Effector memory CD8-positive, alpha-beta T cell (primary cell): ENCODE measurements at places on chromosomes 7 and 10.

- DNase-seq: no peak
Observed at GRCh38 chr10:118926072-118926417, 103.5 kb upstream of the NANOS1 start.

GRCh38 chr10:299969-300368 is 164.7 kb downstream of the ZMYND11 start:
- no peak for DNase-seq

DNA sequence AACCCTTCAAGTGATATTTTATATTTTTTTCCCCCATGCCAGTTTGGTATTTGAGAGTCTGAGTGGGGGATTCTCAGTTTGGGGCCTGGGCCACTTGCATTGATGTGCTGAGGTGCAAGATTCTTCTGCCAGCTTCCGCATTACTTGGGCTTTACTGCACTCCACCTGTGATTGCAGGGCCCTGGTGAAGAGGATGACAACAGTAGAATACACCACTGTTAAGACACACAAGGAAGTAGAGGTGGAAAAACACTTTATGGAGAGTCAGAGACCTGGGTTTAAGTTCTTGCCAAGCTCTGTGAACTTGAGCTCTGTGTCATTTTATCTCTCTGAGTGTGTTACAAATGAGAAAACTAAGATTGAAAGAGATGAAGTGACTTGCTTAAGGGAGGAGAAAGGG is 209.4 kb downstream of the LRMDA start:
- no peak for DNase-seq

- no peak for DNase-seq
Observed at GRCh38 chr7:10116511-10116910, 857.2 kb upstream of the PHF14 start.

DNA sequence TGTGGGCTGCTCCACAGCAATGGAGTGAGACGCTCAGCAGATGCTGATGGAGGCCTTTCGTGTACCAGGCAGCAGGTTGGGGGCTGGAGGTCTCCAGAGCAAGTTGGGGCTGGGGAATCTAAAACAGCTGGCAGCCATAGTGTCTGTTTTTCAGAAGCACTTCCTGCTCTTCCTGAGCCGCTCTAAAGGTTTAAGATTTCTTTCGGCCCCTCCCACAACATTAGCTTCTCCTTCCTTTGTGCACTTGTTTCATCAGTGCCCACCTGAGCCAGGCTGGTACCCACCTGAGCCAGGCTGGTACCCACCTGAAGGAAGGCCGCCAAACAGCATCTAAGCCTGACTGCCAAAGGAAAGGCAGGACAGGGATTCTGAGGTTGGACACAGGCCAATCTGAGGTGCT is 18.4 kb upstream of the WAPL start:
- DNase-seq: no peak

- no peak for DNase-seq
Observed at GRCh38 chr10:126341491-126341890, 46.8 kb downstream of the ADAM12 start.

DNA sequence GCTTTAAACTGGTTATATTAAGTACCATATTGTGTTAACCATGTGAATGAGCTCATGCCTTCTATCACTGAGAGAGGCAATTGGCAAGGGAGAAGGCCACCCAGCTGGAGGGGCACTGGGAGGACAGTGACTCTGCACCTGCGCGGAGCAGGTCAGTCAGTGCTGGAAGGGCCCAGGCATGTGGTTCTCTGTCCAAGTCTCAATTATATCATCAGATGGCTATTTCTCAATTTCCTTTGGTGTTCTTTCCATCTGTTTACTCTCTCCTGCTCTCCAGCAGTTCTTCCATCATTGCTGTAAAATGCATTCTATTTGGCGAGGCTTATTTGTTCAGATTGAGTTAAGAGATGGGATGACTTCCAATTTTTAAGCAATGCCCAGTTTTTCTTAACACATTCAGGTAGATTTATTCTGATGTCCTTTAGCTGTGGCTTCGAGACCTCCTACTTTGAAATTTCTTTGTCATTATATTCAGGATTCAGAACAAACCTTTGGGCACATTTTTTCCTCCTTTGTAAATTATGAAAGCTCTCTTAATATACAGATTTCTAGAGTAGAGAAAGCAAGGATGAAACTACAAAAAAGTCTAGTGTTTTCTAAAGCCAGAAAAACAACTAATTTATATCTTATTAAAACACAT is 159.3 kb downstream of the BMPER start:
- DNase-seq: no peak

- no peak for DNase-seq
Observed at GRCh38 chr7:98840722-98841121, 29.1 kb downstream of the TMEM130 start.

DNA sequence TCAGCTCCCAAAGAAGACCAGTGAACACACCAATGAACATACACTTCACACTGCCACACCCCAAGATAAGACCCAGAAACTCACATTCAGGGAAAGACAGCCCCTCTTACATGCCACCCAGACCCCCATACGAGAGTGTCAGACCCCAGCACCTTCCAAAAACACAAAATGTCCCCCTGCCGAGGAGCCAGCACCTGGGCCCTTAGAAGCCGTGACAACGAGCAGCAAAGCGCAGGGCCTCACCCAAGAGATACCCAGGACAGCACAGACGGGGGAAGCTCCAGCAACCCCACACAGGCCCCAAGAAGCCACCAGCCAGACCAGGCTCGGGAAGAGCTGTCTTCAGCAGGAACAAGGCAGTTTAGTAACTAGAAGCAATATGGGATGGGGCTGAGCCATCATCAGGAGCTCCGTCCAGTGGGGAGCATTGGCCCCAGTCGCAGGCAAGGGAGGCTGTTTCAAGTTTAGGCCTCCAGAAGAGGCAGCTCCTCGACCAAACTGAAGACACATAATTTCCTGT is 243.6 kb downstream of the PTPRN2 start:
- DNase-seq: no peak

DNA sequence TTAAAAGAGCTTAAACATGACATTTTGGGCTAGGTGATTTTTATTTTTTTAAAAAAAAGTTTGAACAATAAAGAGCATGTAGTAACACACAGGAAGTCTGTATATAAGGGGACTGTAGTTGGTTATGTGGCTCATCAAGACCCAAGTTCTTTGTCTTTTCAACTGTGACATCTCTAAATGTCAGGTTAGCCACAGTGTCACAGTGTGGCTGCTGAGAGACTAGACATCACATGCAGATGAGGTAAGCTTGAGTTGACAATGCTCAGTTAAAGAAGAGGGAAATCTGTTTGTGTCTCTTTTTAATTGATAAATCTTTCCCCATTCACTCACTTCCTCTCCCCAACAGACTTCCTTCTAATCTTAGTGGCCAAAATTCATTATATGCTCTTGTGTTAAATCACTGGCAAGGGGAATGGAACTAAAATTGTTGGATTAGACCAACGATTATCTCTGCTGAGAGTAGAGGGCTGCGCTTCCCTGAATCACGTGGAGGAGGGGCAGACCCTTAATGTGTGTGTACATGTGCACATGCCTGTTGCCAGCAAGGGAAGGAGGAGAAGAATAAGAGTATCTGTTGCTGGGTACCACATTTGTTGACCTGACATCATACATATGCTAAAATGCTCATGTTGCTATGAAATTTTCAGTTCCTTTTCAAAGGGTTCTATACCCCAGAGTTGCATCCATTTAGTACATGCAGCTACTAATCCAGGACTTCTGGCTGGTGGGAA is 78.3 kb downstream of the MMRN2 start:
- DNase-seq: no peak

DNA sequence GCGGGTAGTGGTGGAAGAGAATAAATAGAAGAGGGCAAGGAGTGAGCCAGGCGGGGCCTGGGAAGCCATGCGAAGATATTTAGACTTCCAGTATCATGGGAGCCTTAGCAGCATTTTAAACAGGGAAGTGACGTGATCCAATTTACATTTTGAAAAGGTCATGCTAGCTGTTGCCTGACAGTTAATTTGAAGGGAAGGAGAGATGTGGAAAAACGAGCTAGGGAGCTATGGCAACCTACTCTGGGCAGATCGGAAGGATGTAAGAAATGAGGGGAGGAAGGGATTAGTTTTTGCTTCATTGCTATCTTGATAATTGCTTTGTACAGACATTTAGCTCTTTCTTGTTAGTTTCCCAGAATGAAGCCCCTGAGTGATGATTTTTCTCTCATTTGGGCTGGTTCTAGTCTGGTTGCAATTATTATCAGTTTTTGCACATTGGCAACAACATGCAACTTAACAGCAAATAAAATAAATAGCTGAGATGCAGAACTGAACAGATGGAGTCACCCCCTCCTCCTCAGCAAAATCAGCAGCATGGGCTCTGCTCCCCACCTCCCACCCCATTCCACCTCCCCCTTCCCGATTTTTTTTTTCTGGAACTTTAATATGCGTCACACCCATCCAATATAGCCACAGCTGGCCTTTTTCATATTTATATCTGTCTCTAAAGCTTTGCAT is 13.0 kb upstream of the CALU start:
- no peak for DNase-seq

DNA sequence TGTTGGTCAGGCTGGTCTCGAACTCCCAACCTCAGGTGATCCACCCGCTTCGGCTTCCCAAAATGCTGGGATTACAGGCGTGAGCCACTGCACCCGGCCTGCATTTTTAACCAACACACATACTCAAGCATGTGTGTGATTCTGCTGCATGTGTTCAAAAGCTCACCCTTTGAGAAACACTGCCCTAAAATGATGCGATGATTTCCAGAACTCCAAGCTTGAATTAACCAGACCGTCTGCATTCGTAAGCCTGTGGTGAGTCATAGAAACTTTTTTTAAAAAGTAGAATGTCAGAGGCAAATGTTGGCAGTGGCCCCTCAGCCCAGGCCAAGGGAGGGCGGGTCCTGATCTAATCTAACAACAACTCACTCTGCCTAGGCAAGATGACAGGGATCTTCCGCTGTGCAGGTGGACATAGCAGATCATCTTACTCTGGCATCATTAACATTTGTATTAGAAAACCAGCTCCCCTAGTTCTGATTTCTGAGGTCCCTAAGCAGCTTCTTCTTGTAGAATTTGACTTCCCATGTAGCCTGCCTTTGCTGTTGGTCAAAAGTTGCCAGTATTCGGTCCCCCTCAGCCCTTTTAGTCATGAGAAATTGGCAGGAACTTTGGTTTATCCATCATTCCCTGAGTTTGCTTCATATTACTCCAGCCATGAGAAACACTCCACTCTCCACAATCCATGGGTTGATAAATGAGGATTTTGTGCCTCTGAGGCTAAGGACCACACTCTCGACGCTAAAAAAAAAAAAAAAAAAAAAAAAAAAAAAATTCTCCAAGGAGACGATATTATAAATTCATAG is 190.4 kb downstream of the SKIDA1 start:
- DNase-seq: no peak

- DNase-seq: no peak
Observed at GRCh38 chr10:131929122-131929845, 28.5 kb downstream of the PPP2R2D start.

DNA sequence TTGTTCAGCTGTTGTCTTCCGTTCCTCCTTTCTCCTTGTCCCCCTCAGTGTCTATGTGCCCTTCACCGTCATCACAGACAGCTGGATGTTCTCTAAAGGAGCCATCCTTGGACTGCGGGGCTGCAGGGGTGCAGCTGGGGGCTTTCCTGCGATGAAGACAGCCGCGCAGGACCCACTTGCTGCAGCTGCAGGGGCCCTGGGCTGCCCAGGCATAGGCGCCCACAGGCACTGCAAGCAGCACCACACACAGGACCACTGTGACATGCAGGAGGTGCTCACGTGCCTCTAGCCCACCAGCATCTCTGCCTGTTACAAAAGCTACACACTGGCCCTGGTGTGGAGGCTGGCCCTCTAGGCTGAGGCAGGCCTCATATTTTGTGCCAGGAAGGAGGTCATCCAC is 3.4 kb downstream of the LRIT2 start:
- DNase-seq: no peak

DNA sequence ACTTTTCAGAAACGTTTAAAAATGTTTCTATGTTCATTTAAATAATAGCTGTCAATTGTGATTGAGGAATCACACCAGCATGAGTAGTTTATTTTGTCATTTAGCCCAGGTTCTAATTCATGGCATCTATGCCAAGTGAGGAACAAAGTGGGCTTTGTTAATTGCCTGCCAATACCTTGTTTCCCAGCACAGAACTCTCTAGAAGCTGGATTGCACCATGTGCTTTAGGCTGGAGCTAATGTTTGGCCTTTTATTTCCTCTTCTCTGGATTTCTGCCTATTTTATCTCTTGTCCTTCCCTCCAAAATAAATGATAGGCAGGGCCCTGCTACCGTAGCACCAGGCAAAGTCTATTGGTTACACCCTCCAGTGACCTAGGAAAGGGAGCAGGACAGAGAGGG is 109.9 kb upstream of the ITGB1 start:
- no peak for DNase-seq

- no peak for DNase-seq
Observed at GRCh38 chr7:81080553-81080952, 161.7 kb upstream of the SEMA3C start.

DNA sequence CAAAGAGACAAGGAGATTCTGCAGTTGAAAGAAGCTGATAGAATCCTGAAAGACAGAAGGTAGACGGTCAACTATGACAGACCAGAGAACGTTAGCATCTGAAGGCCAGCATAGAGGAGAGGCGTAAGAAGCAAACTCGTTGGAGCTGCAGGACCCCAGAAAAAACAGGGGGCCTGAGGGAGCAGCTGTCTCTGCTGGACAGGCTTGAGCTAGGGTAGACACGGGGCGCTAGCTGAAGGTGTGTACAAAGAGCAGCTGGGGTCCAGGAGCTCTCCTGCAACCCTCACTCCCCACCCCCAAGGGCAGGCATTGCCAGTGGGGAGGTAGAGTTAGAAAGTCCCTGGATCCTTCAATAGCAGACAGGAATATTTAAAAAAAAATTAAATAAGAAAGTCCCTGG is 14.6 kb upstream of the GDI2 start:
- DNase-seq: no peak

- no peak for DNase-seq
Observed at GRCh38 chr7:21544715-21545114, 1.9 kb downstream of the DNAH11 start.

DNA sequence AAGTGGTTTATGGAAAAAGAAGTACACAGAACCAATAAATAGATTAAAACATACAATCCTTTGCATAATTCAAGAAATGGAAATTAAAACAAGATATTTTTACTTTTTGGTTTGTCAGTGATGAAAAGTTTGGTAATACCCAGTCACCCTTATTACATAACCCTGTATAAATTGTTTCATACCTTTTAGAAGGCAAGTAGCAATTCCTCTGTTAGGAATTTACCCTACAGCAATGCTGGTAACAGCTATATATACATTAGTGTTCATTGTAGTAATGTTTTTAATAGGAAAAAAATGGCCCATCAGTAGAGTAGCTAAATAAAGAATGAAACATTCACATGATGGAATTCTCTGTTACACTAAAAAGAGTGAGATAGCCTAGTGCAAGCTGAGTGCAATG is 42.7 kb downstream of the PTPN12 start:
- DNase-seq: no peak

DNA sequence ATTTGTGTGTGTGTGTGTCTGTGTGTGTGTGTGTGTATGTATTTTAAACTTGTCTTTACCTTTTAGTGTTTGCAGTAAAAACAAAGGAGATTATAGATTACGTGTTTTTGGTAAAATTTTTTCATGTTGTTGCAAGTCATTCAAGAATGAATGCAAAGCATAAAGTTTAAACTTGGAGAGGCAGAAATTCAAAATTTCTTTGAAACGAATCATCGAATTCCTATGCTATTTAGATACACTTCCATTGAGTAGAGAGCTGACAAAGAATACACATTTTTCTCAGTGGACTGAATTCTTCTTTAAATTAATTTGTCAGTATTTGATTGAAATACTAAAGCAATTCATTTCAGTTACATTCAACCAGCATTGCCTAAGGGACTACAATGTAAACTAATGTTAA is 66.0 kb upstream of the HDAC9 start:
- DNase-seq: no peak
